ENCODE measurements at places on chromosomes 4 and X.

GRCh38 chr4:172344308-172344938 lies 531.2 kb downstream of the GALNTL6 start:
- DNase-seq, result no peak

DNA sequence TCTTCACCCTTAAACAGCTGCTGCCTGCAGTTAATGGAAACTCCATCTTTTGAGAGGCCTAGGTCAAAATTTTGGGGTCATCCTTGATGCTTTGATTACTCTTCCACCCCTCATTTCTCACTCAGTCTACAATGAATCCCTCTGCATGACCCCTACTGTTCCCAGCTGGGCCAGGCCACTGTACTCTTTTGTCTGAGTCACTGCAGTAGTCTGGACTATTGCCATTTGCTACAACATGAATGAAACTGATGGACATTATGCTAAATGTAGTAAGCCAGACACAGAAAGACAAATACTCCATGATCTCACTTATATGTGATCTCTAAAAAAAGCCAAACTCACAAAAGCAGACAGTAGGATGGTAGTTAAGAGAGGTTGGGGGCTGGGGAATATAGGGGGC lies 28.3 kb downstream of the STK32B start:
- no peak for DNase-seq

DNA sequence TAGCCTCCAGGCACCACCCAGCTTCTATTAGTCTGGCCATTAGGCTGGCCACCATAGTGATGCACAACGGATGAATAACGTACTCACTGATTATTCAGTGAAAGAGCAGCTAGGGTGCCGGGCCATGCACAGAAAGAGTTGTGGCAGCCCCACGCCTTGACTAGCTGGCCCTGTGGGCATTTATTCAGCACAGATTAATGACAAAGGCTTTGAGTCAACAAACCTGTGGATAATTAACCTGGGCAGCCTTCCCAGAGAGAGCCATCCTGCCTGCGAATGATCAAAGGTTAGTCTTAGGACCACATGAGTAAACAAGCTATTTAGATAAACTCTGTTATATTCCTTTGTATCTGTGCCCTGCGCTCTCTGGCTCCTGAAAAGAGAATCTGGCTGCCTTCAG lies 37.2 kb downstream of the MAP9 start:
- DNase-seq, result no peak

DNA sequence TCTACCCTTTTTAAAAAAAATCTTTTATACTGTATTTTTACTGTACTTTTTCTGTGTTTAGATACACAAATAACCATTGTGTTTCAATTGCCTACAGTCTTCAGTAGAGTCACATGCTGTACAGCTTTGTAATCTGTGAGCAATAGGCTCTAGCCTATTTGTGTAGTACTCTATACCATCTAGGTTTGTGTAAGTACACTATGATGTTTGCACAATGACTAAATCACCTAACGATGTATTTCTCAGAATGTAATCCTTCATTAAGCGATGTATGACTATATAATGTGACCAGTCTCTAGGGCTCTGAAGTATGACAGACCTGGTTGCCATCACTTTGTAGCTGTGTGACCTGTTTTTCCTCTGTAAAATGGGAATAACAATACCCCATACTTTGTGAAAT lies 14.2 kb upstream of the DCAF4L1 start:
- no peak for DNase-seq

- no peak for DNase-seq
These were observed 214.0 kb downstream of the TEX11 start for GRCh38 chrX:70694339-70695122.

DNA sequence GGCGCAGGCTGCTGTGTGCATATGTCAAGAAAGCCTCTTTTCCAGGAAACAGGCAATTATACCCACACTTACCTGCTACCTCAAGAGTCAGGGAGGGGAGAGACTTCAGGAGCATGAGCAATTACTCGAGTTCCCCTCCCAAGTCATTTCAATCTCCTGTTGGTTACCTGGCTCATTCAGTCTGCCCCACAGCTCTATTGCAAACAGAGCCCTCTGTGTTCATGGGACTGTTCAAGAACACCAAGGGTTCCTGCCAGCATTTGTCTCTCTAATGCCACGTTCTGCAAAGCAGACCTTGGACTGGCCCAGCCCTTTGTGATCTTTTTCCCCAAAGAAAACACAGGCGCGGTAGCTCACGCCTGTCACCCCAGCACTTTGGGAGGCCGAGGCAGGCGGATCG lies 274.6 kb downstream of the DHRSX start:
- DNase-seq, result no peak

- no peak for DNase-seq
These were observed 107.2 kb downstream of the ATP11C start for GRCh38 chrX:139825618-139826017.
